DMS53 (cell line): ENCODE measurements at places on chromosomes 6 and 20.
A peak's percentile ranks its signal among the peaks of the same experiment; 100 is the strongest.

DNA sequence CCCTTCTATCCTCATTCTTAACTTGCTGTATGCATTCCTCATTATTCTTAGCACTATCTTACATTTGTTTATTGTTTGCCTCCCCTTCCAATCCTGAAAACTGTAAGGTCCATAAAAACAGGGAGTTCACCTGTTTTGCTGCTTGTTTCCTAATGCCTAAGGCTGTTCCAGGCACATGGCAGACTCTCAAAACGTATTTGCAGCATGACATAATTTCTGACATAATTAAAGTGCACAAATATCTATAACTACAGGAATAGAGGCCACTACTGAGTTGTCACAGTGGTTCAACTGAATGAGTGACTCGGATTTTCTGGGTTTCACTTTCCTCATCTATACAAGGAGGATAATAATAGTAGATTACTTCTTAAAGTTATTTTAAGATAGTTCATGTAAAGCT is 83.0 kb downstream of the HFE start:
- DNase-seq: no peak

DNA sequence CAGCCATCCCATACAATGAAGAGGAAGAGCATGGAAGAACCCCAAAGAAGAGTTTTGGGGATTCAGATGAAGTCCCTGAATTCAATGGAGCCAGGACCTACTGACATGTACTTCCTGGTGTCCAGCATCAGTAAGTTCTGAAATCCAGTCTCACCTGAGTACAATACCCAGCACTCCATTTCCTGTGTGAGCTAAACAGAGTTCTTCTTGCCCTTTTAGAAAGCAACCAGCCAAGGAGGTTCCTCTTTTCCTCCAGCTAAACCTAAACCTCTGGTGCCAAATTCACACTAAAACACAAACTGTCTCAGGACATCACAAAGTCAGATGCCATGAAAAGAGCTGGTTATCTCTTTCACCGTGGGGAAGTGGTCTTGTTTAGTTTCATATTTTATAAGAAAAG is 71.5 kb downstream of the PKHD1 start:
- DNase-seq: no peak

GRCh38 chr6:8225113-8225512 is 122.8 kb upstream of the EEF1E1 start:
- no peak for DNase-seq

GRCh38 chr20:9995510-9996272 is 39.1 kb upstream of the ANKEF1 start:
- no peak for DNase-seq

DNA sequence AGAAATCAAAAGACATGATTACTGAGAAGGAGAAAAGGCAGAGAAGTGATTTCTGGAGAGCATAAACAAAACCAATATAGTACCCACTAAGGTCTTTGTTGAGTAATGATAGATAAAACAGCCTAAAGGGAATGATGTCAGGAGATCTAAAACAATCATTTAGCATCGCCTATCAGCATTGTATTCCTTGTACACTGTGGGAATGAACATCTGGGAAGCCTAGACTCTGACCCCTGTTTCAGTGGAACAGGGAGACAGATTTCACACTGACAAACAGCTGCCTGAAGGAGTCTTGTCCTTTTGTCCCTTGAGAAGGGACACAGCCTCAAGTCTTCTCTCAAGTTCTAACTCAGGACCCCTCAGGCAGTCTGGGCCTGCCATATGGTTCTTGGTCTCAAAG is 1.7 kb downstream of the ASIP start:
- no peak for DNase-seq

- no peak for DNase-seq
Observed at GRCh38 chr6:150298030-150298380, 70.8 kb upstream of the IYD start.

GRCh38 chr20:40991181-40991889 is 37.3 kb upstream of the TOP1 start:
- DNase-seq: no peak

GRCh38 chr6:62889240-62889639 is 322.0 kb upstream of the FKBP1C start:
- DNase-seq: no peak

DNA sequence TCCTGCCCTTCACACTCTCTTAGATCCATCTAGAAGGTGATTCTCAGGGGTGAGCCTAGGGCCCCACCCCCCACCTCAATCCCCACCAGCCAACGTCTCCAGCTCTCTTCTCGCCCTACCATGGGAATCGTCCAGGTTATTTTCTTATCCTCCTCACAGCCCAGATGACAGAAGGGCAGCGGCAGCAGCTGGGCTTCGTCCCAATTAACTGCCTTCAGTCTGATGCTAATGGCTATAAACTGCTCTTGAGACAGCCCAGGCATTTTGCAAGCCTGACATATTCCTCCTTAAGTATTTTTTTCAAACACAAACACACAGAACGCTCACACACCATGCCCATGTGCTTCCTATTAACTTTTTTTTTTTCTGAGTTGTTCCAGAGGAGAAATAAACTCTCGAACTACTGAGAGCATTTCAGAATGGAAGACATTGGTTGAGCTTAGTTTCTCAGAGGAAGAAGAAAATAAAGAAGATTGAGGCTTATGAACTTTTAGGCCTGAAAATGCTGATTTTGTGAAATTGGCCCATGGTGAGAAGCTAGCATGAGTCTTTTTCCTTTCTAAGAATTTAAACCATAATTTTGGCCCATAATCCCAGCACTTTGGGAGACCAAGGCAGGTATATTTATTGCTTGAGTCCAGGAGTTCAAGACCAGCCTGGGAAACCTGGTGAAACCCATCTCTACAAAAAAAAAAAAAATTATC is 124.6 kb downstream of the EYA2 start:
- no peak for DNase-seq

GRCh38 chr6:155418017-155418761 is 37.5 kb downstream of the NOX3 start:
- DNase-seq: no peak

GRCh38 chr6:141734071-141734840 is 398.5 kb upstream of the GJE1 start:
- no peak for DNase-seq

GRCh38 chr20:48722737-48723191 is 105.0 kb downstream of the PREX1 start:
- DNase-seq: no peak

- DNase-seq: no peak
Observed at GRCh38 chr6:15276036-15276985, 30.4 kb downstream of the JARID2 start.

- DNase-seq: no peak
Observed at GRCh38 chr6:80021131-80021530, 16.7 kb downstream of the TTK start.

DNA sequence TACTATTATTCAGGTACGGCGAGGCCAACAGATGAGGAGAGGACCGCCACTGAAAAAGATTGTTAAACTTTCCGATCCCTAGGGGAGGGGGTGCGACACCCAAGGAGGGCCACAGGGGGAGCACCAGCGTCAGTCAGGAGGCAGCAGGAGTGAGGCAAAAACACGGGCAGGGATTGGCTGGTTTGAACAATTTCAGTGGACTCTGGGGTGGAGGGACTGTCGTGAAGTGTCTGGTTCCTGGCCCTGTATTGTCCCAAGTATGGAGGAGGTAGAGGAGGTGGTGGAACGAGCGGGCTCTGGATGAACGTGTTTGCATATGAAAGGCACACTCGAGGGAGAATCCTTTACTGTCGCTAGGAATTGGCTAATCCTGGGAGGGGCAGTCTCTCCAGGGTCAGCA is 32.5 kb upstream of the MCUR1 start:
- DNase-seq: no peak

- DNase-seq: peak; percentile 39
Observed at GRCh38 chr6:217048-217659, 75.1 kb upstream of the DUSP22 start.

GRCh38 chr6:152783217-152783878 is 32.8 kb downstream of the VIP start:
- peak; percentile 42 for DNase-seq

GRCh38 chr6:133758815-133759335 is 130.0 kb upstream of the TCF21 start:
- DNase-seq: no peak

GRCh38 chr6:52364480-52365166 is 2.7 kb downstream of the PAQR8 start:
- no peak for DNase-seq

DNA sequence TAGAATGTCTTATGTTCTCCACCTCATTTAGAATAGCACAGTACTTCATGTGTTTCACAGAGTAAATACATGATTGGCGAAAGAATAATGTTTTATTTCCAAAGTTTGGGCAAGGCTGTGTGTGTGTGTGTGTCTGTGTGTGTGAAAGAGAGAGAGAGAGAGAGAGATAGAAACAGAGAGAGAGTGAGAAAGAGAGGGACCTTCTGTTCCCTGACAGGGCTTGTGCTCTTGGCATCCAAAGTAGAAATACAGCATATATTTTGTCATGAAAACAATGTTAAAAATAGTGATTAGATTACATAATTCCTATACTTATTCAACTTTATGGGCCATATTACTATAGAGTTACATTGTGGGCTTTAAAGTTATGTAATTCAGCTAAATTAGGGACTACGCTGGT is 201.2 kb downstream of the KIF6 start:
- DNase-seq: no peak

DNA sequence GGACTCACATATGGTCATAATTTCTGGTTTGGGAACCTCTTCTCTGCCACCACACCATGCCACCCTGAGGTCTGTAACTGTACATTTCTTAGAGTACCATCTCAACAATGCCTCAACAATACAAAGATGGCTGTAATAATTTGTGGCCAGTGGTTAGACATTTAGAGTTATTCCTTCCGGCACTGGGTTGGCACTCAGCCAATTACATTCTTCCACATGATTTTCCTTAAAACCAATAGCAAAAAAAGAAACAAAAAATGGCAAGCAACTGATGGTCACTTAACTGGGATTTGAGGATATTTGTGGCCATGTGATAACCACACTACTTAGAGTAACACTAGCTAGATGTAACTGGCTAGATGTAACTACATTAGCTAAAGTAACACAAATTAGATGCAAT is 79.9 kb downstream of the SEL1L2 start:
- no peak for DNase-seq

- peak; percentile 37 for DNase-seq
Observed at GRCh38 chr20:433300-433975, 25.3 kb downstream of the RBCK1 start.

DNA sequence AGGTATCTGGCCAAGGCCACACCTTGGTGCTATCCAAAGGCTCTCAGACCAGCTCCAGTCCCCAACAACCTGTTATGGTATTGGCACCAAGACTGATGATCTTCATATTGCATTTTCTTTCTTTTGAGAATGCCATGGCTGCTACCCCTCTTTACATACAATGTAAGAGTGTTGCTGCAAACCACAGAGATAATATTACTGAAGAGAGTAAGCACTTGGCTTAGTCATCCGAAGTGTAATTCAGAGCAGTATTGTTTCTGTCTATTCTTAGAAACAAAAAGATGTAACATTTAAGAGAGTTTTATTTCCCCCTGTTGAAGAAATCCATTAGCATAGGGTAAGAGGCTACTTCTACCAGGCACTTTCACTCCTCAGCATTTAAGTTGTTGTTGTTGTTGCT is 212.5 kb downstream of the C6orf118 start:
- DNase-seq: no peak

GRCh38 chr6:3781504-3781903 is 30.0 kb upstream of the PXDC1 start:
- DNase-seq: no peak

DNA sequence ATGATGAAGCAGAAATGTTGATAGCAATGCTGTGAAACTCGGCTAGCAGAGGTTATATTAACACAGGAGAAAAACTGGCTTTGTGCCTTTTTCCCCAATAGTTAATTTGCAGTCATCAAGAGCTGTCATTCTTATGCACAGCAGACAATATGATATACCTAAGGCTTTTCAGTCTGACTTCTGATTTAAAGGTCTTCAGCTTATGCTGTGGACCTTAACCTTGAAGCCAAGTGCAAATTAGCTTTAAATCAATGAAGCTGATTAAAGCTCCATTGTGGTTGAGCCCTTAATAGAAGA is 171.6 kb upstream of the ID4 start:
- DNase-seq: no peak
